MCF 10A (cell line): ENCODE measurements at places on chromosomes 4 and X.

DNA sequence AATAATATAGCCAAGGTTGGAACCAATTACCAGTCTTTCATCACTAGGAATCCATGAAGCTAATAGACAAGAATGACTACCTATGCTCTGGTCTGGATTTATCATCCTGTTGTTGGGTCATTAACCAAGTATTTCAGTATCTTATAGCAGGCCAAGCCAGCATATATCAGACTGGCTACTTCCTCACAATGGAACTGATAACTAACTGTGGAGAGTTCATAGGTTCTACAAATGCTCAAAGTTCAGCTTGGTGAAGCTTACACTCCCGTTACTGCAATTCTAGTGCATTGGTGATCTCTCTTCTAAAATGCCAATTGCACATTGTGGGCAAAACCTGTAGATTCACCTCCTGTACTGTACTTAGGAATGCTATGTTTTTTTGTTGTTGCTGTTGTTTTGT, 4.8 kb downstream of the TRPC5OS start:
- DNase-seq, result no peak

- DNase-seq, result peak; percentile 75
Measured at GRCh38 chr4:140130677-140131076, 23.3 kb downstream of the MAML3 start.

DNA sequence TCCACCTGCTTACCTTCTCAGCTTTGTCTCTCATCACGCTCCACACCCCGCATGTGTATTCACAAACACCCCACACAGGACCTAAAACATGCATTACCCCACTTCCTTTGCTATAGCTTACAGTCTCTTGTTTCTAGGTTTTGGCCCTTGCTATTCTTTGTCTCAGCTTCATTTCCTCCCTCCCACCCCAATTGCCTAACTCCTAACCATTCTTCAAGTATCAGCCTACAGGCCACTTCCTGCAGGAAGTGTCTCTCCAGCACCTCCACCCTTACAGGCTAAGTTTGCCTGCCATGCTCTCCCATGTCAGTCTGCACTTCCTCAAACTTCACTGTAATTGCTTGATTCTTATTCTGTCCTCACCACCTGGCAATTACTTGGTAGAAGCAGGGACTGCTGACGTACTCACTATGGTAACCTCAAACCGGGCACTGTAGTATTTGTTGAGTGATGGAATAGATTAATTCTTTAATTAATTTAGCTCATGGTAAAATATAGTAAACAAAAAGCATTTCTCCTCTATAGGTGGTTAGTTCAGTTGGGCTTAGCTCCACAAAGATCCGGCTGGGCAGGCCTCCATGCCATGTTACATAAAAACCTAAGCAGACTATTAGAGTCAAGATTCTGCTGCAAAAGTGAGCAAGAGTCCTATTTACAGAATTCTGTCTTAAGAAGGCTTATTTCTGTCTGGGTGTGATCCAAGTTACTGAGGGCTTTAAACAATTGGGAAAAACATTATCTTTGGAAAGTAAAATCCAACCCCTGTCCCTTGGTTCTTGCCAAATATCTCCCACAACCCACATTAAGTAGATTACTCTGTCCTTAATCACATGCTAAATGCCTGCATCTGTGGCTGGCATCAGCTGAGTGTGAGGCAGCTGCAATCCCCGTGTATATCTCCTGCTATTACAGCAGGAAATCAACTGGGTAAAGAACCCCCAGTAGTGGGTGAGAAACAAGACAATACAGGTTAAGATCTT, 124.7 kb upstream of the CPEB2 start:
- no peak for DNase-seq

GRCh38 chrX:9882669-9883446, 84.3 kb upstream of the CLDN34 start:
- no peak for DNase-seq

DNA sequence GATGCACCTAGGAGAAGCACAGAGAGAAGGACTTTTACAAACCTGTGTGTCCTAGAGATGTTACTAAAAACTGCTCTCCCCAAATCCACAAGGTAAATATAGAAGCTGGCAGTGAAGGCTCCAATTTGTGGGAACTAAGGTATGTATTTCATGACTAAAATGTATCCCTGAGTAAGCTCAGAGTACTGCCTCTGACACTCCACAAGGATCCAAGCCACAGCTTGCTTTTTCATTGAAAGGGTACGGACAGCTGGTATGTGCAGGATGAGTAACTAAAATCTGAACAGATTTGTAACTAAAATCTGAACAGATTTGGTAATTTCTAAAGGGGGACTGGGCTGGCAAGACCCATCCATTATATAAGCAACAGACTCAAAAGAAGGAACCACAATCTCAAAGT, 187.6 kb downstream of the DCLK2 start:
- no peak for DNase-seq

- no peak for DNase-seq
Measured at GRCh38 chr4:3493720-3494461, 30.8 kb downstream of the DOK7 start.

DNA sequence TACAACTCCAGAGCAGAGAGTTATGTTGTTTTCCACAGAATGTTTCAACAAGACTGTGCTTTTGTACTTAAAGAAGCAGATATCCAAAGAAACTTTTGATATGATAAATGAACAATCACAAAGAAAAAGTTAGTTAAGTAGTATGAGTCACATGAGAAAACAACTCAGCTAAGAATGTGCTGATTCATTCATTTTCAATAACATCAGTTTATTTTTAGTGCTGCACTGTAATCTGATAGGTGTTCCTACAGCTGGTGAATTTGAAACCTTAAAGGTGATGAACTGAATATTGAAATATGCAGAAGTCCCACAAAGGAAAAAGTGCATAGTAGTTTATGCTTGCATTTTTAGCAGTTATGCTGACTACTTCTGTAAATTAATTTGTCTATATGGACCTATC, 180.3 kb upstream of the TENM3 start:
- peak; percentile 68 for DNase-seq

GRCh38 chrX:123330229-123330942, 146.3 kb downstream of the GRIA3 start:
- DNase-seq, result no peak

- DNase-seq, result no peak
Measured at GRCh38 chr4:78167510-78167909, 110.4 kb downstream of the FRAS1 start.
